Lung (tissue), 17 donors: ENCODE measurements at places on chromosomes 6 and 20. TPM values are rescaled to one million over a fixed set of nuclear protein-coding genes. Genes with fewer than 3 reads are reported as not detected.

- H3K27me3 ChIP-seq: no peaks in the 10 kb centered on the region
- no peaks in the 10 kb centered on the region for H3K4me1 ChIP-seq
- no peak overlapping the region for H3K4me3 ChIP-seq
- H3K27ac ChIP-seq: no peak overlapping the region
Measured at GRCh38 chr6:167298127-167298526, 7.0 kb downstream of the UNC93A start.

DNA sequence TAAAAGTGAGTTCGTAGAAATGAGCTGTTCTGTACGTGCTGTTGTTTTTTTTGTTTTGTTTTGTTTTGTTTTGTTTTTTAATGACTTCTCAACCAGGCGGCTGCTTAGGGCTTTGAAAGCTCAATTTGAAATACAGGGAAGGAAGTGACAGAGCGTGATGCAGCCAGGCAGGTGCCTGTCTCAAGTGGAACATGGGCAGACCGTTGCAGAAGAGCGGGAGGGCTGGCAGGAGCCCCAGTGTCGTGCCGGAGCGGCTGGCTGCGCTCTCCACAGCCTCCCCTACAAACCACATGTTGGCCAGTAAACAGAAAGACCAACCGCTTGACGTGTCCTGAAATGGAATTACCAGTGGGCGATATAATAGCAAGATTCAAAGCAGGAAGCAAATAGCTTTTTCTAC is 164.9 kb upstream of the RREB1 start:
- DNase-seq: peak; percentile 33
- no peaks in the 10 kb centered on the region for H3K27me3 ChIP-seq
- no peak overlapping the region for H3K4me3 ChIP-seq
- H3K36me3 ChIP-seq: no peaks in the 10 kb centered on the region
- peaks cover 8% of the 10 kb centered on the region for H3K4me1 ChIP-seq

DNA sequence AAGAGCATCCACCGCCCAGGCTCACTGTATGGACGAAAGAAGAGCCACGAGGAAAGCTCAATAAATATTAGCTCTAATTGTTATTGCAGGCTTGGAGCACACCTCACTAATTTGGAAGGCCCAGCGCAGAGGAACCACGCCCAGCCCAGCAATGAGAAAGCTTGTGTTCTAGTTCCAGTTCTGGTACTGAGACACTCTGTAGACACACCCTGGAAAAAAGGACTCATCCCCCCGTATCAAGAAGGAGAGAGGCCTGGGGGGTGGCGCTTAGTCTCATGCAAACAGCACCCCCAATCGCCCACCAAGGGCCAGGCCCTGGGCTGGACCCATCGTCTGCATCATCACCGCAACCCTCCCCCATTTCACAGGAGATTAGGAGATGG is 156.9 kb downstream of the BMP7 start:
- H3K27me3 ChIP-seq: no peaks in the 10 kb centered on the region
- H3K27ac ChIP-seq: no peak overlapping the region
- no peaks in the 10 kb centered on the region for H3K4me1 ChIP-seq
- H3K36me3 ChIP-seq: no peaks in the 10 kb centered on the region
- DNase-seq: no peak
- H3K4me3 ChIP-seq: no peak overlapping the region

DNA sequence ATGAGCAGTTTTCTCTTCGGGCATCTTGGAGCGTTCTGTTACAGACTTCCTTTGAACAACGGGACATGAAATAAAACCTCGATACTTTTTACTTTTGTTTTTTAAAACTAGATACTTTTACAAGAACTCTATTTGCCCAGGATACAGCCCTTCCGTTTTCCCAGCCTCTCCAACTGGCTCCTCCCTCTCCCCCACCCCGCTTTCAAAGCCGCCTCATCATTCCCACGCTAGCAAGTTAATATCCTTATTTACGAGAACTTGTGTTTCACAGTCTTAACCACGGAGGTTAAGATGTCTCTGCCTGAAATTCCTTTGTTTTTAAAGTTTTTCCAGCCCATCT is 241 bp upstream of the CFAP206 start:
- no peaks in the 10 kb centered on the region for H3K4me1 ChIP-seq
- H3K27ac ChIP-seq: peak overlapping the region; percentile 88
- DNase-seq: no peak
- H3K4me3 ChIP-seq: peak overlapping the region; percentile 95
- no peaks in the 10 kb centered on the region for H3K36me3 ChIP-seq

- H3K27me3 ChIP-seq: no peaks in the 10 kb centered on the region
- no peak for DNase-seq
- no peak overlapping the region for H3K27ac ChIP-seq
- no peak overlapping the region for H3K4me3 ChIP-seq
Measured at GRCh38 chr6:40352006-40352405, 235.2 kb downstream of the LRFN2 start.

DNA sequence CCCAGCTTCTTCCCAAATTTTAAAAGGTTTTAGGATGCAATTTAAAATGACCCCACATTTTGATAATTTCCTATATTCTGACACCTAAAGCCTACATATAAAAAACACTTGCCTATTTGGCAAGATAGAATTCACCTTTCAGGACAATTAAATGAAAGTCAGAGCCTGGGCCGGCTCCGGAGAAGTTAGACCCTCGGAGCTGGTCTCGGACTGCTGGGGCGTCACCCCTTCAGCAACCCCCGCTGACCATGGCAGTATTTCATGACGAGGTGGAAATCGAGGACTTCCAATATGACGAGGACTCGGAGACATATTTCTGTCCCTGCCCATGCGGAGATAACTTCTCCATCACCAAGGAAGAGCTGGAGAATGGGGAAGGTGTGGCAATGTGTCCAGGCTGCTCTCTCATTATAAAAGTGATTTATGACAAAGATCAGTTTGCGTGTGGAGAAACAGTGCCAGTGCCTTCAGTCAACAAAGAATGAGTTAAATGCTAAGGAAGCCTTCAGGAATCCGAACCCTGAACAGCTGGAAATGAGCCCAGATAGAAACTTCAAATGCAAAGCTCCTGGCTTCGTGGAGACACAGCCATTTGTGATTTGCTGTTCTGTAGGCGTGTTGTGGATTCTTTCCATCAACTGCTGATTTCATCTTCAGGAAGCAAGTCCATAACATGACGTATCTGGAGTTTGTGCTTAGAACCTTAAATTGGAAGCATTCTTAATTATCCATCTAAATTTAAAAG is 16.0 kb downstream of the TCFL5 start:
- H3K36me3 ChIP-seq: no peaks in the 10 kb centered on the region
- no peaks in the 10 kb centered on the region for H3K27me3 ChIP-seq
- no peaks in the 10 kb centered on the region for H3K4me1 ChIP-seq
- no peak overlapping the region for H3K4me3 ChIP-seq

DNA sequence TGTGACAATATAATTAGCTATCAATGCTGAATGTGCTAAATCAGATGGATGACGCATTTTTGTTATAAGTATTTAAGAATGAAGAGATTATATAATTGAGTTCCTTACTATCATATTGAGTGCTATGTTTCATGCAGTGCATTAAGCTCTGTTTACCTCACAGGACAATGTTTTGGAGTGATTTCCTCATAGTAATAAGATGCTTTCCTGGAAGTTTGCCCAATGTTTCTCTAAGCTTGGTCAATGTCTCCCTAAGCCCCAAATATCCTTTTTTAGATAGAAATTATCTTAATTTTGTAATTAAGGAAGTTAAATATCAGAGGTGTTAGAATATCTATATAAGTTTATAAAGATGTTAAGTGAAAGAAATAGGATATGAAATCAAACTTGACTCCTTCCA is 489.6 kb downstream of the MMUT start:
- no peak overlapping the region for H3K4me3 ChIP-seq
- no peaks in the 10 kb centered on the region for H3K36me3 ChIP-seq
- peak; percentile 78 for DNase-seq

DNA sequence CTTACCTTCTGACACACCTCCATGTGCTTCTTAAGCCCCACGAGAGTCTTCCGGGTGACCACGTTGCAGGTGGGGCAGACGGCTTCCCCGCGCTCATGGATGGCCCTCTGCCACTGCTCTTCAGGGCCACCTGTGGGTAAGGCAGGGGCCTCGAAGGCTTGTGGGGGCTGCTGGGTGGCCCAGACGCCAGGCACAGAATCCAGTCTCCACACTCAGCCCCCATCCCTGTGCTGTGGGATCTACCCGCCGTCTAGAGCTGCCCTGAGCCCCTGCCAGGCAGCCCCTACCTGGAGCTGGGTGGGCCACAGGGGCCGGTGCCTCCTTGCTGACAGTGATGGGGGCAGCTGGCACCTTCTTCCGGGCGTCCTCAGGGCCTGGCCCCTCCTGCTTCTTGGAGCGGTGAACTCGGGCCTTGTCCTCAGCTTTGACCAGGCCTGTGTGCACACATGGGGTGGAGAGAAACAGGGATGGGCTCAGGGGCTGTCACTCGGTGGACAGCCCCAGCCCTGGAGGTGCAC is 5.9 kb downstream of the ZNF512B start:
- H3K27ac ChIP-seq: no peak overlapping the region
- H3K4me1 ChIP-seq: no peaks in the 10 kb centered on the region
- no peaks in the 10 kb centered on the region for H3K27me3 ChIP-seq
- H3K36me3 ChIP-seq: no peaks in the 10 kb centered on the region

- H3K27me3 ChIP-seq: no peaks in the 10 kb centered on the region
- no peaks in the 10 kb centered on the region for H3K36me3 ChIP-seq
- no peak overlapping the region for H3K27ac ChIP-seq
Measured at GRCh38 chr6:93829009-93829408, 409.6 kb upstream of the EPHA7 start.

DNA sequence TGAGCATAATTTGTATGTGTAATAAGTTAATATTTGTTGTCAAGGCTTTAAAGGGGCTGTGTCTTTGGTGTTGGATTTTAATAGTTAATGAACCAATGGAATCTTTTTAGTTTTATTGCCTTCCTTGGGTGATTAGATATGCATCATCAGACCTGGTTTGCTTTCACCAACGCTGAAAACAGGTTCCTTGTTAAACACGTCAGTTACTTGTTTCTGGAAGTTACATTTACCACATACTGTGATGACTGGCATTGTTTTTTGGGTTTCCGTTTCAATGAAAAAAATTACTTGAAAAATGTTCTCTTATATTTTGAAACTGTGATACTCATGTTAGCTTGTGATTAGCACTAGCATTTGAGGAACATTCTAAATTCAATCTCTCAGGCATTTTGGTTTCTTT is 58.6 kb upstream of the RNF144B start:
- no peaks in the 10 kb centered on the region for H3K27me3 ChIP-seq
- no peak overlapping the region for H3K27ac ChIP-seq
- DNase-seq: no peak

GRCh38 chr20:46651091-46651962 is at the start of gene SLC13A3:
Gene SLC13A3, minus strand, starts transcription at chr20:46651459. Its CDS starts 38 bp downstream, at chr20:46651421.
- H3K36me3 ChIP-seq: no peaks in the 10 kb centered on the region
- DNase-seq: peak; percentile 22
- H3K27me3 ChIP-seq: peaks cover 4% of the 10 kb centered on the region
- no peaks in the 10 kb centered on the region for H3K4me1 ChIP-seq

- H3K36me3 ChIP-seq: no peaks in the 10 kb centered on the region
- no peak overlapping the region for H3K4me3 ChIP-seq
Measured at GRCh38 chr6:5869676-5870075, 137.0 kb downstream of the NRN1 start.

DNA sequence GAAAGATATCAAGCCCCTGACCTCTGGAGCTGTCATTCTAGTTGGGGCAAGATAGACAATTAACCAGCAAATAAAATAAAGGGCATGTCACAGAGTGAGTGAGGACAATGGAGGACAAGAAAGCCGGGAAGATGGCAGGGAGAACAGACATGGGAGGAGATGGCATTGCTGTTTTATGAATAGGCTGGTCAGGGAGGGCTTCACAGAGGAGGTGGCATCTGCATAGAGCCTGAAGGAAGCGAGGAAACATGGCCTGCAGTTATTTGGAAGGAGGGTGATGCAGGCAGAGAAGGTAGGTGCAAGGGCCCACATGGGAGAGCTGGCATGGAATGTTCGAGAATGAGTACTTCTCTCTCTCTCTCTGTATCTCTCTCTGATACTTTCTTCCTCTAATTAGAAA is 63.7 kb downstream of the EFCAB8 start:
- no peaks in the 10 kb centered on the region for H3K36me3 ChIP-seq
- H3K27me3 ChIP-seq: no peaks in the 10 kb centered on the region
- H3K4me3 ChIP-seq: no peak overlapping the region
- H3K27ac ChIP-seq: no peak overlapping the region
- DNase-seq: no peak
- no peaks in the 10 kb centered on the region for H3K4me1 ChIP-seq

- no peaks in the 10 kb centered on the region for H3K36me3 ChIP-seq
- H3K4me3 ChIP-seq: no peak overlapping the region
- no peak for DNase-seq
- no peak overlapping the region for H3K27ac ChIP-seq
Measured at GRCh38 chr6:170247178-170247701, 43.6 kb downstream of the DLL1 start.

- no peak overlapping the region for H3K4me3 ChIP-seq
- no peak for DNase-seq
- no peaks in the 10 kb centered on the region for H3K27me3 ChIP-seq
- no peaks in the 10 kb centered on the region for H3K36me3 ChIP-seq
Measured at GRCh38 chr6:72850469-72850868, 228.6 kb downstream of the KCNQ5 start.

DNA sequence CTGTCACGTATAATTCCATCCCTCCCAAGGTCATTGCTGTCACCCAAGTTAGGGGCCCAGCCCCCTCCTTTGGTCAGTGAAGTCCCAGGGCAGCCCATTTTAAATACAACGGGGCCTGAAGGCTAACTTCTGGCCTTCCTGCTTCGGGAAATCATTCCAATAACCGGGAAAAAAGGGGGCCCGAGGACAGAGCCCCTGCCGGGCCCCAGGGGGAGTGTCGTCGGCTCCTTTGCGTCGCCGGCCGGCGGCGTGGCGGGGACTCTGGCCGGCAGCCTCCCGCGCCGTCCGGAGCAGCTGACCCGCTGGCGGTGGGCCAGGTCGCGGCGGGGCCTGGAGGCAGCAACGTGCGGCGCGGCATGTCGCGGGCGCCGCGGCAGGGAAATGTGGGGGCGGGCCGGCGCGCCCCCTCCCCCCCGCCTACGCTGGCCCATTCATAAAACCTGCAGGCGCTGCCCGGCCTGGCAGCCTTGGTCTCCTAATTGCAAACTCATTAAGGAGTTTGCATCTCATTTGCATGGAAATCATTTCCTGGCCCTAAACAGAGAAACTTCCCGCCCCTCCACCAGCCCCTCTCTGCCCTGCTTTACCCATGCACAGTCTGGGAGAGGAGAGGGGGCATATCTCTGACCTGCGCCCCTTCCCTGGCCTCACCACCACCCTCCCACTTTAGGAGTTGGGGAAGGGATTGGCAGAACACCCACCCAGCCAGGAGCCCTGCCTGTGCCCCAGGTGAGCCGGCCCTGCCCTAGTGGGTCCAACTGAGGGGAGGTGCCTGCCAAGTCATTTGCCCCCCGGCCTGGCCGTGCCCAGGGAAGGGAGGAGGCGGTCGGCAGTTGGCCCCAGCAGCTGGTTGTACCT is 50.7 kb downstream of the MRPL14 start:
- DNase-seq: peak; percentile 66
- no peak overlapping the region for H3K4me3 ChIP-seq
- H3K27ac ChIP-seq: no peak overlapping the region
- H3K27me3 ChIP-seq: no peaks in the 10 kb centered on the region
- no peaks in the 10 kb centered on the region for H3K36me3 ChIP-seq
- peaks cover 9% of the 10 kb centered on the region for H3K4me1 ChIP-seq

ACSS1 gene
- total RNA-seq: 38.9 TPM

ECT2L gene
- total RNA-seq: 15.3 TPM

ISM1 gene
- 13.6 TPM for total RNA-seq

RAD21L1 gene
- total RNA-seq: not detected

DST gene
- total RNA-seq: 835 TPM

HCK gene
- total RNA-seq: 94.3 TPM

RIPOR3 gene
- total RNA-seq: 4.3 TPM

MYL9 gene
- total RNA-seq: 239 TPM
